Foreskin keratinocyte (primary cell): ENCODE measurements at places on chromosomes 7 and 10. TPM values are rescaled to one million over a fixed set of nuclear protein-coding genes. Genes with fewer than 3 reads are reported as not detected.

PDE6C gene
- not detected in 2 replicates for total RNA-seq

CYP3A4 gene
- not detected in 2 replicates for total RNA-seq

LMOD2 gene
- total RNA-seq, result not detected in 2 replicates

DYNC1I1 gene
- 0.10 and 0.21 TPM in 2 replicates for total RNA-seq

PCBD1 gene
- total RNA-seq, result 54.7 and 60.3 TPM in 2 replicates

PTN gene
- 0.24 and 0.35 TPM in 2 replicates for total RNA-seq

ENTPD1 gene
- not detected in 2 replicates for total RNA-seq

LDB3 gene
- total RNA-seq, result not detected in 2 replicates

WEE2 gene
- not detected in 2 replicates for total RNA-seq

TMEM139 gene
- 6.7 and 7.6 TPM in 2 replicates for total RNA-seq

VSTM4 gene
- not detected in 2 replicates for total RNA-seq

ASNS gene
- total RNA-seq, result 69.1 and 138 TPM in 2 replicates

UCN3 gene
- not detected in 2 replicates for total RNA-seq

HOXA13 gene
- total RNA-seq, result not detected in 2 replicates

HOGA1 gene
- 0.48 and 0.56 TPM in 2 replicates for total RNA-seq

CAMK2B gene
- total RNA-seq, result 0.46 and 1.5 TPM in 2 replicates

C7orf33 gene
- total RNA-seq, result not detected in 2 replicates

GATA3 gene
- total RNA-seq, result 8.3 and 9.0 TPM in 2 replicates

TCAF2 gene
- total RNA-seq, result 0.07 and 0.14 TPM in 2 replicates

SEMA3C gene
- 99.5 and 150 TPM in 2 replicates for total RNA-seq

CUBN gene
- total RNA-seq, result 0.07 and 0.10 TPM in 2 replicates

PAX4 gene
- total RNA-seq, result not detected in 2 replicates

CPVL gene
- total RNA-seq, result 1.5 and 3.2 TPM in 2 replicates

CYP3A7 gene
- not detected in 2 replicates for total RNA-seq

ATG9B gene
- total RNA-seq, result 0.18 and 0.31 TPM in 2 replicates

EPHA1 gene
- 35.0 and 38.9 TPM in 2 replicates for total RNA-seq

GOLGA7B gene
- total RNA-seq, result 0.63 and 0.68 TPM in 2 replicates

MYPN gene
- 0.03 TPM in 1 of 2 replicates, not detected in the other for total RNA-seq

MCMBP gene
- total RNA-seq, result 78.7 and 86.0 TPM in 2 replicates

TMEM273 gene
- total RNA-seq, result not detected in 2 replicates

STAG3 gene
- 0.32 and 0.34 TPM in 2 replicates for total RNA-seq

NUTM2A gene
- total RNA-seq, result 1.3 and 1.7 TPM in 2 replicates

NPC1L1 gene
- total RNA-seq, result not detected in 2 replicates

ZNF425 gene
- 1.7 and 3.0 TPM in 2 replicates for total RNA-seq

ANKRD30A gene
- total RNA-seq, result not detected in 2 replicates

GIMAP4 gene
- not detected in 2 replicates for total RNA-seq

ADCY1 gene
- total RNA-seq, result 0.56 and 0.58 TPM in 2 replicates

NOS3 gene
- total RNA-seq, result 3.4 and 5.3 TPM in 2 replicates

HGF gene
- not detected in 2 replicates for total RNA-seq

SLC26A5 gene
- not detected in 2 replicates for total RNA-seq

SFMBT2 gene
- total RNA-seq, result 1.2 and 1.4 TPM in 2 replicates

NUTM2B gene
- total RNA-seq, result 0.68 and 0.81 TPM in 2 replicates

INHBA gene
- total RNA-seq, result 67.9 and 117 TPM in 2 replicates

EPDR1 gene
- total RNA-seq, result 0.11 TPM in 1 of 2 replicates, not detected in the other

RET gene
- 1.2 and 1.3 TPM in 2 replicates for total RNA-seq

INA gene
- 0.85 and 1.5 TPM in 2 replicates for total RNA-seq

FAM25G gene
- total RNA-seq, result 0.74 TPM in 1 of 2 replicates, not detected in the other

HOXA2 gene
- total RNA-seq, result 0.25 and 0.31 TPM in 2 replicates

UNCX gene
- not detected in 2 replicates for total RNA-seq

KIAA1549 gene
- total RNA-seq, result 4.9 and 5.1 TPM in 2 replicates

GIMAP7 gene
- total RNA-seq, result not detected in 2 replicates

AIFM2 gene
- total RNA-seq, result 2.7 and 2.8 TPM in 2 replicates
